ENCODE measurements at places on chromosomes 5 and 9.

DNA sequence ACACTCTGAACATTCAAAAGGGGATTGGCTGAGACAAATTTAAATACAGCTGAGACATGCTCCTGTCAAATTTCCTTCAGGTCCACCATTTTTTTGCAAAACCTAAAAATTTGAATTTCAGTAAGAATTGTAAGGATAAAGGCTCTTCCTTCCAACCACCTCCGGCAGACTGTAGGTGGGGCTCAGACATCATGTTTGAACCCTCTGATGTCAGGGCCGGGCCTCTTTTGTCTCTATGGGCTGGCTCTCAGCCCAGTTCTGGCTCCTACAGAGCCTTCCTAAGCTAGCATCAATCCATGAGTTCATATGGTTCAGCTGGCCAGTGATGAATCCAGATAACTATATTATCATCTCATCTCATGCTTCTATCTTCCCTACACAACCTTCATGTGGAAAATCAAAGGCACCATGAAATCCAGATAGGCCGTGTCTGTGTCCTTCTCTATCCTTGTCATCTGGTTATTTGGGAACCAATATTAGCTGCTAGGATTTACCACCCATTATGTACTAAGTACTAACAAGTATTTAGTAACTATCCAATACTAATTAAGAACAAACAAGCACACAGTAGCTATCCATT lies 44.2 kb downstream of the NIPSNAP3B start:
- no peak for DNase-seq

DNA sequence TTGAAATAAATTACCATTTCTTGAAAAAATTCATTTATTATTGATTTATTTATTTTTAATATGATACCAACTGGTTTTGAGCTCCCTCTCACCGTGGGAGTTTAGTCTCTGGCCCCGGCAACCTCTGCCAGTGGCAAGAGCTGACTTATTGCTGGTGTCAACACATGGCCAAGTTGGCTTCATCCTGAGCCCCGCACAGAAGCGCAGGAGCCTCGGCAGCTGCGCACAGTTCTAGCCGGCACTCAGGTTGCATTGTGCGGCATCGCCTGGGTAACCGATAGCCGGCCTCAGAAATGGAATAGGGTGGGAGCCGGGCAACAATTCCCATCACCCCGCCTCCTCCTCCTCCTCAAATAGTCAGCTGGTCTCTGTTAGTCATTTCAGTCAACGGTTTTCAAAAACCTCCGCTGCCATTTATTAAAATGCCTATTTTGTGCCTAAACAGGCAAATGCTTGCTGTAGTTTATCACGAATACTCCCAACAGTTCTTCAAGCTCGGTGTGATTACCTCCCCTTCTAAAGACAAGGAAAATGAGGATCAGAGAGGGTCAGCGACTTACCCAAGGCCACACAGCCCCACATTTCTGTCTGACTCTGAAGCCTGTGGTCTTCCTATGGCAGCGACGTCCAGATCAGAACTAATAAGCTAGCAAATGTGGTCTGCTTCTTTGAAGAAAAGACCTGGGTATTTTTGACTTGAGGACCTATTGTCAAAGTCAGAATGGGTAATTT lies 15.7 kb upstream of the MSX2 start:
- DNase-seq, result no peak

GRCh38 chr5:6397536-6398269 lies 19.4 kb upstream of the MED10 start:
- DNase-seq, result no peak

DNA sequence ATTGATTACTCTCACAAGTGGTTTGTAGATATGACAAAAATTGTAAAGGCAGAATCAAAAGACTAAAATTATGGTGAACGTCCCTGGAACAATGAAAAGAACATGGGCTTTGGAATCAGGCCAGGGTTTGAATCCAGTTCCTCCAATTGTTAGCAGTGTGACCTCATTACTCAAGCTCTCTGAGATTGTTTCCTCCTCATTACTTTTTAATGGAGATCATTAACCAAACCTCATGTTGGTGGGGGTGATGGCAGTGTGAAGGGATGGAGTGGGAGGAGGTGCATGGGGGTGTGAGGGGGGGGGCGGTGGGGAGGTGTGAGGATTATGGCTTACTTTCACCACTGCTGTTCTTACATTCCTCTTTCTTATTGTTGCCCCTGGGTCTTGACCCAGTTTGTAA lies 44.1 kb upstream of the FOXE1 start:
- no peak for DNase-seq

DNA sequence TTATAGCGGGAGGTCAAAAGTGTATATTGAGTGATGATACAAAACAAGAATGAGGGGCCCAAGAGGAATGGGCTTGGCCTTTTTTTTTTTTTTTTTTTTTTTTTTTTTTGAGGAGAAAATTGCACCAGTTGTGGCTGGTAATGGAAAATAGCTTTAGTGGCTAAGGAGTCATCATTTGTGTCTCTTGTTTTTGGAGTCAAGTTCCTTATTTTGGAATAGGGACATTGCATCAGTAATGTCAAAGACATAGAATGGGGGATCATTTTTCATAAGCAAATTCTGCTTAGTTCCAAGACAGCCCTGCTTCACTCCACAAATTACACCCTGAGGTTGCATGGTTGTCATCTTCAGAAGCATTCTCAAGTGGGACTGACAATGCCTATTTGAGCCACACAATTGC lies 137.4 kb downstream of the STK32A start:
- no peak for DNase-seq

- no peak for DNase-seq
Measured at GRCh38 chr5:58544926-58545325, 37.9 kb upstream of the RAB3C start.

DNA sequence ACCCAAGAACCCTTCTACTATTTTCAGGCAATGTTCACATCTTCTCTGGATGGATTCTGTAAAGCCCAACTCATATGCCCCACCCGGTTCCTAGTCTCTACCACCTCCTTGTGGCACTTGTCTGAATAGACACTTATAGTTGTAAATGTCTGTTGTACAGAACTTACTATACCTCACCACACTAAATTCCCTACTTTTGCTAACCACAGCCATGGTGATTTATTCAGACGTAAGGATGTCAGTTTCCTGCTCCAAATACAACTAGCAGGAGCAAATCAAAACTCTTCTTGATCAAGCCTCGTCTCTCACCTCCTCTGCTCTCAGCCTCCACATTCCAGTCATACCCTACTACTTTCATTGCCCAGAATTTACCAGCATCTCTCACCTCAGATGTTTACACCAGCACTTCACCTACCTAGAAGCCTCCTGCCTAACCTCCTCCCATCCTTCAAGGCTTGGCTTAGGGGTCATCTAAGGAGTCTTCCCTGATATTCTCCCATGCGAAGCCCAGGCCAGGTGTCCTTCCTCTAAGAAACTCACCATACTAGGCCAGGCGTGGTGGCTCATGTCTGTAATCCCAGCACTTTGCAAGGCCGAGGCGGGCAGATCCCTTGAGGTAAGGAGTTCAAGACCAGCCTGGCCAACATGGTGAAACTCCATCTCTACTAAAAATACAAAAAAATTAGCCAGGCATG lies 75.5 kb downstream of the MAPKAP1 start:
- no peak for DNase-seq

GRCh38 chr5:34881246-34881645 lies 34.1 kb downstream of the RAD1 start:
- DNase-seq, result no peak

DNA sequence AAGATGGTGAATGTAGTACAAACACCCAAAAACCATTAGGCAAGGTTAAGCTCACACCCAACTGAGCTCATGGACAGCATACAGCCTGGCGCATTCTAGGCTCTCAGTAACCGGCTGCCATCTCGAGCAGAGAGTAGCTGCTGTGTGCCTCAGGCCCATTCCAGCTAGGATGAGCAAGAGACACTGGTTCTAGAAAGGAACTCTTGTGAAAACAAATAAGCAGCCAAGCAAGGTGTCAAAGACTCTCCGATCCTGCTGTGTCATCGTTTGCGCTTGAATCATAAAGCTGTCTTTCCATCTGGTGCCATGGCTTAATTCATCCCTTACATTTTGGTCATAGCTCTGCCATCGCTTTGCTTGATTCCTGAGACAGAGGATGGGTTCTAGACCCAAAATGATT lies 135.4 kb upstream of the MSX2 start:
- no peak for DNase-seq

DNA sequence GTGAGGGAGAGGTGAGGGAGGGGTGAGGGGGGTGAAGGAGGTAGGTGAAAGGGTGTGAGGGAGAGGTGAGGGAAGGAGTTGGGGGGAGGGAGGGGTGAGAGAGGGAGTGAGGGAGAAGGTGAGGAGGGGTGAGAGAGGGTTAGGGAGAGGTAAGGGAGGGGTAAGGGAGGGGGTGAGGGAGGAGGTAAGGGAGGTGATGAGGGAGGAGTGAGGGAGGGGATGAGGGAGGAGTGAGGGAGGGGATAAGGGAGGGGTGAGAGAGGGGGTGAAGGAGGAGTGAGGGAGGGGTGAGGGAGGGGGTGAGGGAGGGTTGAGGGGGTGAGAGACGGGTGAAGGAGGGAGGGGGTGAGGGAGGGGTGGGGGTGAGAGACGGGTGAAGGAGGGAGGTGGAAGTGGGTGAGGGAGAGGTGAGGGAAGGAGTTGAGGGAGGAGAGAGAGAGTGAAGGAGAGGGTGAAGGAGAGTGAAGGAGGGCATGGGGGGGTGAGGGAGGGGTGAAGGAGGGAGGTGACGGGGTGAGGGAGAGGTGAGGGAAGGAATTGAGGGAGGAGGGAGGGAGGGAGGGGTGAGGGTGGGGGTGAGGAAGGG lies 18.5 kb downstream of the NINJ1 start:
- no peak for DNase-seq

- DNase-seq, result peak; percentile 9
Measured at GRCh38 chr5:1760656-1761452, 38.8 kb downstream of the MRPL36 start.

DNA sequence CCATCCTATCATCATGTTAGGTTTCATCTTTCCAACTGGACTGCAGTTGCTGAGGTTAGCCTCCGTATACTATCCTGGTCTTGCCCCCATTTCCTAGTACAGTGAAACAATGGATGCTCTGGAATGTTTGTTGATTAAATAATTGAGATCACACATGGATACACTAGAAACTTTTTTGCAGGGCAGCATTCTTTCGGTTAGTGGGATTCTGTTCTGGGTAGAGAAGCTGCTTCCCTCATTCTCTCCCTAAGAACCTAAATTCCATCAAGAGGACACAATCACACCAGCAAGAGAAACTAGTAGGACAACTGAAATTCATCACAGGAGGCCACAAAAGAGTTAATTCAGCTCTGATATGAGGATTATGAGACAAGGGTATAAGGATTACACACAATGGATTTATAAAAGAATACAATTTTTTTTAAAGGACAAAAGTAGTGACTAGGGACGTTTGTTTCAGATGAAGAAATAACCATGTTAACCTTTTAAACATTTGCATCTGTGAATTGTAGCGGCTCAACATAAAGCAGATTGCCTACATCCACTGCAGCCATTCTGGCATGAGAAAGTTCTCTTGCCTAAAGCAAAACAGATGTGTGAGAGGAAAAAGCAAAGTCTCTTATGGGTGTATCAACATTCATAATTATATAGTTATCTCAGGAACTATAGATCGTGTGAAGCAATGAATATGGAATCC lies 162.7 kb upstream of the LHFPL2 start:
- no peak for DNase-seq

GRCh38 chr5:143386725-143387124 lies 16.8 kb downstream of the NR3C1 start:
- no peak for DNase-seq

DNA sequence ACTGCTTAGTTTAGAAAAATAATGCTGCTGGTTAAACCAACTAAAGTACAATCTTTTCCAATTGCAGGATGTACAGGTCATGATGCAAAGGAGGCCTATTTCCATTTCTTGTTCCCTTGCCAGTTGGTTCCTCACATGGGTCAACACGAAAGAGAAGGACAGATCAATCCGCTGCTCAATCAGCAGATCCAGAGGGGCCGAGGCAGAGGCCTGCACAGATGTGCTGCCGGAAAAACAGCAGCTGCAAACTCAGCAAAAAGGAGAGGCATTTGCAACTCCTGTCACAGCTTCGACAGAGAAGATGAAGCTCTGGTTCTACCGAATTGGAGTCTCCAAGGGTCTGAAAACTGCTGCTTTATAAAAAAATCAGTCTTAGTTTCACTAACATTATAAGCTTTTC lies 69.8 kb downstream of the NIPSNAP3B start:
- DNase-seq, result no peak

DNA sequence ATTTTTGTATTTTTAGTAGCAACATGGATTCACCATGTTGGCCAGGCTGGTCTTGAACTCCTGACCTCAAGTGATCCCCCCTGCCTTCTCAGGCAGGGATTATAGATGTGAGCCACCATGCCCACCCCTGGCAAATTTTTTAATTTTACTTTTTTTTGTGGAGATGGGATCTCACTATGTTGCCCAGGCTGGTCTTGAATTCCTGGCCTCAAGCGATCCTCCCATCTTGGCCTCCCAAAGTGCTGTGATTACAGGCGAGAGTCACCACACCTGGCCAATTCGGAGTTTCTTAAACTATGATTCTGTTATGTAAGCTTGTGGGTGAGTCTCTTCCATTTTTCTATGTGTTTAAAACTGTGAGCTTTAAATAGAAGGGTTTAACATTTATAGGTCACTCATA lies 27.6 kb downstream of the PCBD2 start:
- DNase-seq, result no peak

- no peak for DNase-seq
Measured at GRCh38 chr9:92941861-92942260, 5.5 kb upstream of the FGD3 start.

GRCh38 chr5:169886033-169886432 lies 94.3 kb downstream of the INSYN2B start:
- no peak for DNase-seq

GRCh38 chr9:21528123-21528808 lies 46.2 kb upstream of the IFNE start:
- no peak for DNase-seq

DNA sequence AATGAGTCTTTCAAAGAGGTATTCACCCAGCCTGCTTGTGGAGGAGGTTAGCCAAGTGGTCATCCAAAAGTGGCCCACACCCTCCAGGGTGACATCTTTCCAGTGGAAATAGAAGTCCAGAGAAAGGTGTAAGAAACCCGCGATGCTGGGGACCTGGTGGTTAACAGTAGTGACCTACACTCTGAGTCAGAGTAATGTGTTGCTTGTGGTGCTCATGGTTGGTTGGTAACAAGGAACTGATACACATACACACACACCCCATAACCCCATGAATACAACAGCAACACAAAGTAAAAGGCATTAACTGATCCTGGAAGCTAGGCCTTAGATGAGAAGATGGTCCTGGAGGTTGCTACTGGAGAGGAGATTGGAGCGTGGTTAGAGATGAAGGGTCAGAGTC lies 26.9 kb downstream of the MRPS30 start:
- no peak for DNase-seq

- no peak for DNase-seq
Measured at GRCh38 chr5:3301306-3301705, 294.3 kb upstream of the IRX1 start.

- DNase-seq, result no peak
Measured at GRCh38 chr9:132763574-132763973, 93.3 kb downstream of the GTF3C4 start.

DNA sequence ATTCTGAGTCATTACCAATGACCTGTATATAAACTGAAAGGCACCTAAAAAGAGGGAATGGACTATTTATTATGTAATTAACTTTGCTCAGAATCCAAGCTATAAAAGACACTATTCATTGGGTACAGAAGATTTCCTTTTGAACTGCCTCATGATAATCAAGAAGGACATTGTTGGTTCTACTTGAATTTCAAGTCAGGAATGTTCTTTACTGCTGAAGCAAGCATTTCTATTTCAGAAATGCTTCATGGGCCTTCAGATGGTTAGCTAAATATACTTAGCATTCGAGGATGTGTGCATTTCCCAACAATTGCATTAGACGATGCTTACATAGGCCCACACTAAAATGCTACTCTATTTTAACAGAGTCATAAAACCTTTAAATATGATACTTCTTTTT lies 658.2 kb upstream of the DMAC1 start:
- DNase-seq, result no peak
